Cortex of kidney (tissue), 1 donor: ENCODE measurements at places on chromosomes 2 and 18.
A peak's percentile ranks its signal among the peaks of the same experiment; 100 is the strongest.

DNA sequence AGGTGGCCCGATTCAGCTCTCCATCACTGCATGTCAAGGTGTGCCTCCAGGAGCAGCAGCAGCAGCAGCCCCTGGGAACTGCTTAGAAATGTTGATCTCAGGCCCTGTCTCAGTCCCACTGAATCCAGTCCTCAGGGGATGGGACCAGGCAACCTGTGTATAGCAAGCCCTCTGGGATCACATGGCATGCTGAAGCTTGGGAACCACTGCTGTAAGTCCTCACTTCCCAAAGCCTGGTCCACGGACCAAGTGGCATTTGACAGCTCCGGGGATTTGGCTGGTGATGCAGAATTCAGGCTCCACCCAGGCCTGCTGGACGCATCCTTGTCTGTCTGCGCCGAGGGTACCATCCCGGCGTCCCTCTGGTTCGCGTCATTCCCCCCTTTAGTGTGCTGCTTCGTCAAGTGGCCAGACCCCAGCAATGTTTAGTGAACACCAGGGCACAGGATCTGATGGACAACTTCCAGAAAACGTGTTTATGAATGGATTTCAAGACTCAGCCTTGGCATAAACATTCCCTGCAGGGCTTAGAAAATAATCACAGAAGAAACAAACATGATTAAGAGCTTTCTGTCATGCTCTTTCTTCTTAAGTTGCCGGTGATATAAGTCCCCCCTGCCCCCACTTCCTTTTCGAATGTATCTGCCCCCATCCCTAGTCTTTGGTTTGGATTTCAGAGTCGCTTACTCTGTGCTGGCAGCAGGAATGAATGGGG is 234.0 kb downstream of the GBX2 start:
- no peak for DNase-seq

GRCh38 chr2:149329489-149330126 is 779 bp upstream of the LYPD6 start:
- no peak for DNase-seq

GRCh38 chr2:65067806-65068553 is 11.8 kb downstream of the CEP68 start:
- no peak for DNase-seq

GRCh38 chr2:51420511-51420910 is 388.6 kb upstream of the NRXN1 start:
- no peak for DNase-seq

DNA sequence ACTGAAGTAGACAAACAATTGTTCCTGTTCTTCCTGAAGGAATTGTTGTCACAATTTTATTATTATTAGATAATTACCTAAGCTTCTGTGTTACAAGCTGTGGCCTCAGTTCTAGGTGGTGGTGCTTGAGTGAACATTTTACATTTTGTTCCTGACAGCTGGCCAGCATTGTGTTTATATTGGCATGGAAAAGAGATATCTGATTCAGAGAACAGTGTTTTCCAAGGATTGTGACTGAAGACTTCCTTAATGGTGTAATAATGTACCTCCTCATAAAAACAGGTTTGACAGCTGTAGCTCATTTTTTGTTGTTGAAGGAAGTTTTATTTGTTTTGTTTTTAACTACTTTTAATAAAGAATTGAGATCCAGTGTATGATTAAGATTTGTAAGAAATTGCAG is 95.2 kb downstream of the EPB41L5 start:
- DNase-seq = no peak

DNA sequence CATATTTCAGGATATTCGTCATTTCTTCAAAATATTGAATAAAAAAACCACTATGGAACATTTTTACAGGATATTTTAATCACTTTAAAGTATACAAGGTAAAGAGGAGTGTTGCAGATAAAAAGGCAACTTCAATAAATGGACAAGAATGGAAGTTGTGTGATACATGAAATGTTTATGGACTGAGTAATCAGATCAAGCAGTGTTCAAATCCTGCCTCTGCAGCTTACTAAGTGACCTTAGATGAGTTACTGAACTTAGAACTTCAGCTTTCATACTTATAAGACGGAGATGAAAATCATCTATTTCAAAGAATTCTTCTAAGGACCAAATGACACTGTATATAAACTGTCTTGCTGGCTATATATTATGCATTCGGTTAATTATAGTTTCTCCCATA is 87.2 kb downstream of the LNPK start:
- no peak for DNase-seq

GRCh38 chr2:2887772-2888387 is 489.7 kb downstream of the EIPR1 start:
- no peak for DNase-seq

GRCh38 chr2:162890690-162891311 is 52.2 kb upstream of the KCNH7 start:
- DNase-seq = no peak

DNA sequence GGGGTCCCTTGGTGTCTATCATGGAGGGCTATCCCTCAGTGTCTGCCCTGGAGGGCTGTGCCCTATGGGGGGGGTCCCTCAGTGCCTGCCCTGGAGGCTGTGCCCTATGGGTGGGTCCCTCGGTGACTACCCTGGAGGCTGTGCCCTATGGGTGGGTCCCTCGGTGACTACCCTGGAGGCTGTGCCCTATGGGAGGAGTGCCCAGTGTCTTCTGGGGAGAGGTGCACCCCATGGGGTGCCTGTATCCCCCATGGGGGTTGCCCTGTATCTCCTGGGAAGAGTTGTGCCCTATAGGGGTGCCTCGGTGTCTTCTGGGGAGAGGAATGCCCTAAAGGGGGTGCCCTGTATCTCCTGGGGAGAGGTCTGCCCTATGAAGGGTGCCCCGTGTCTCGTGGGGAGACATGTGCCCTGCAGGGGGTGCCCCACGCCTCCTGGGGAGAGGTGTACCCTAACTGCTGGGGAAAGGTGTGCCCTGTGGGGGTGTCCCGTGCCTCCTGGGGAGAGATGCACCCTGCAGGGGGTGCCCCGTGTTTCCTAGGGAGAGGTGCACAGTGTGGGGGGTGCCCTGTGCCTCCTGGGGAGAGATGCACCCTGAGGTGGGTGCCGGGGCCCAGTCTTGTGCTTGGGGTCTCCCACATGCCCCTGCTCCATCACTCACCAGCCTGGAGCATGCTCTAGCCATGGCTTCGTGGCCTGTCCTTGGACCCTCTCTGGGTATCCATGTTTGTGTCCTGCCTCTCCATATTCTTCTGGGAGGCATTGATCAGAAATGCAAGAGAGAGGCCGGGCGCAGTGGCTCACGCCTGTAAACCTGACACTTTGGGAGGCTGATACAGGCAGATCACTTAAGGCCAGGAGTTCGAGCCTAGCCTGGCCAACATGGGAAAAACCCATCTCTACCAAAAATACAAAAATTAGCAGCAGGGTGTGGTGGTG is 215.6 kb downstream of the HDAC4 start:
- DNase-seq = no peak

DNA sequence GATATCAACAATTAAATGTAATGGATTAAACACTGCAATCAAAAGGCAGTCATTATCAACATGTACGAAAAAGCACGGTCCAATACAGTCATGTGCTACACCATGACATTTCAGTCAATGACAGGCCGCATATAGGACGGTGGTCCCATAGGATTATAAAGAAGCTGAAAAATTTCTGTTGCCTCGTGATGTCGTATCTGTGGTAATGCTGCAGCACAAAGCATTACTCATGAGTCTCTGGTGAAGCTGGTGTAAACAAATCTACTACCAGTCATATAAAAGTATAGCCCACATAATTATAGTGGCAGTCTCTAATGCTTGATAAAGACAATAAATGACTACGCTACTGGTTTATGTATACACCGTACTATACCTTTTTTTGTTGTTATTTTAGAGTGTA is 58.4 kb downstream of the RABL2A start:
- DNase-seq = no peak

GRCh38 chr2:226338825-226339224 is 460.8 kb downstream of the IRS1 start:
- no peak for DNase-seq

GRCh38 chr18:74533666-74534065 is 634 bp upstream of the CNDP1 start:
- DNase-seq = no peak

GRCh38 chr2:10905862-10906143 is 5.9 kb upstream of the KCNF1 start:
- no peak for DNase-seq

GRCh38 chr2:143132355-143132754 is 3.1 kb downstream of the ARHGAP15 start:
- DNase-seq = no peak

GRCh38 chr18:45670281-45670962 is 53.6 kb upstream of the SLC14A1 start:
- DNase-seq = no peak

DNA sequence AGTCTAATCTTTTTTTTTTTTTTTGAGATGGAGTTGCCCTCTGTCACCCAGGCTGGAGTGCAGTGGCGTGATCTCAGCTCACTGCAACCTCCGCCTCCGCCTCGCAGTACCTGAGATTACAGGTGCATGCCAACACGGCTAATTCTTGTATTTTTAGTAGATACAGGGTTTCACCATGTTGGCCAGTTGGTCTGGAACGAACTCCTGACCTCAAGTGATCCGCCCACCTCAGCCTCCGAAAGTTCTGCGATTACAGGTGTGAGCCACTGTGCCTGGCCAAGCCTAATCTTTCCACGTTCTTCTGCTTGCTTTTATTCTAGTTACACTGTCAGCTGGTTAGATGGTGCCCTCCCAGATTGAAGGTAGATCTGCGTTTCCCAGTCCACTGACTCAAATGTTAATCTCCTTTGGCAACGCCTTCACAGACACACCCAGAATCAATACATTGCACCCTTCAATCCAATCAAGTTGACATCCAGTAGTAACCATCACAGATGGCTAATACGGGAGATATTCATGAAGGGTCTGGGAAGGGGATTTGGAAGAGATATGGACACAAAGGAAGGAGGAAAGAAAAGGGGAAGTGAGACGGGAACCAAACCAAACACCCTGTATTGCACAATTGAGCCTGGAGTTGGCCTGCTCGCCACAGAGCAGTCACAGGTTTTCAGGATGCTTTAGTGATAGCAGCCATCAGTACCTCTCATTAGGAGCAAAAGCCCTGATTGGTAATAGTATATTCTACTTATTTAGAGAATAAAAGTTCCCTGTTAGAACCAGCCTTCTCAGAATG is 229.8 kb downstream of the PIK3C3 start:
- DNase-seq = no peak

DNA sequence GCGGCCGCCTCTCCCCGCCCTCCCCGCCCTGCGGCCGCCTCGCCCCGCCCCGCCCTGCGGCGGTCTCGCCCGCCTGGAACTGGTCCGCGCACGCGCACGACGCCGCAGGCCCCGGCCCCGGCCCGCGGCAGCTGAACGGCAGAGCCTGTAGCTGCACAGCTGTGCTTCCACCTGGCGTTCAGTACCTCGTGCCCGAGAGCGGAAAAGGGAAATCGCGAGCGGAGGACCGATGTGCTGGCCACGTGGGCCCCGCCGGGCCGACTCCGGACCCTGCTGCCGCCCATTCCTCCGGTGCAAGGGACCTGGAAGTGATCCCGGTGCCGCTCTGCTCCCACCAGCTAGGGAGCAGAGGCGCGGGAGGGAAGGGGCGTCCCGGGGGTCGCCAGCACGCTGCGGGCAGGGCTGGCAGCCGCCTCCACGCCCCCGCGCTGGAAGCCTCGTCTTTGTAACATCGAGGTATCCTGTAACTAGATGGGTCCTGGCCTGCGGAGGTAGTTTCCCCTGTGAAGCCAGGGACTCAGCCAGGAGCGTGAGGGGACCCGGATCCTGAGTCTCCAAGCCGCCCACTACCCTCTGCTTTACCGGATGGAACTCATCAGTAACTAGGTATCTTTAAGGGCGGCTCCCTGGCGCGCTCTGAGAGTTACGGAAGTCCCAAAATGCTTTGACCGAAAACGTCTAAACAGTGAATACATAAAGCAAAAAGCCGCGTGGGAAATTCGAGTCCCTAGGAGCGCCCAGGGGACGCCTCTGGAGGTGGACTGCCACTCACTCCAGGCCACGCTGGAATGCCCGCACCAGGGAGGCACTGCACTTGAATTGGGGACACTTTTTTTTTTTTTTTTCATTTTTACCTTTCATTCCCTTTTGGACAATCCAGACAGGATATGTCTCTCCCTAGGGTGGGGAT is 704 bp upstream of the ODC1 start:
- peak; percentile 49 for DNase-seq

GRCh38 chr2:231680285-231680991 is 27.9 kb upstream of the PTMA start:
- no peak for DNase-seq

GRCh38 chr18:35804377-35804776 is 168.1 kb upstream of the RMP24 start:
- no peak for DNase-seq

DNA sequence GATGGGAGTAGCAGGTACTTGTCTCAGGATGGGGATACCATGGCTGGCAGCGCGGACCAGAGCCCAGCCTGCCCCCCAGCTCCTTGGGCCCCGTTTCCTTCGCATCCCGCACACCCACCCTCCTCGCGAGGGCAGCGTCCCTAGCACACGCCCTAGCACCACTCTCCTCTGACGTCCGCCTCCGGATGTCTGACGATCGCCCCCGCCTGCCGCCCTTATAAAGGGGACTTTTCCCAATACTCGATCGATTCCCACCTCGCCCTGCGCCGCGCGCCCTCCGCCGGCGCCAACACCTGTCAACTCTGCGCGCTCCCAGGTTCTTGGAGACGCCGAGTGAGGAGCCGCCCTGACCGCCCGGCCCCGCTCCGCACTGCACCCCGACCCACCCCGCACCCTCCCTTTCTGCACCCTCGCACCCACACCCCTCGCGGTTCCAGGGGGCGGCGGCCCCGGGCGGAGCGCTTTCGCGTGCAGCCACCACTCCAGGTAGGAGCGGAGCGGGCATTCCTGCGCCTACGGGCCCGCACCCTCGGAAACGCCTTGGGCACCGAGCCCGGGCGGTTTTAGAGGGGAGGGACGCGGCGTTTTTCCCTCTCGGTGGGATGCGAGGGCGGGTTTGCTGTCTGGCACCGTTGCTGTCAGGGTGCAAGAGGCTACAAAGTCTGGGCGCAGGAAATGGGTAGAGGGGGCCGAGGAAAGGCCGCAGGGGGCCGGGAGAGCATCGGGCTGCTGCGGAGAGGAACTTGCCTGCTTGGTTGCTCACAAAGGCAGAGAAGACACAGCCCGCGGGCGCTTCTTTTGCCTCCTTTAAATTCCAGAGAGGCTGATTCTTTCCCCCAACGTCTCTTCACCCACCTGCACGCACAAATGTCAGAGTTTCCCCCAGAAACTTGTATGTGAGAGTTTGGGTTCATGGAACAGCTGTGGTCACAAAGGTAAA is at the start of gene SLC5A7:
Gene SLC5A7, plus strand, starts transcription at position 247 of the 940 bp plus-strand sequence. CDS start 1,632 bp downstream, outside the sequence.
- DNase-seq = no peak

GRCh38 chr2:144161061-144161460 is 358.9 kb downstream of the ZEB2 start:
- DNase-seq = no peak

GRCh38 chr2:160974803-160975202 is 185.4 kb upstream of the TANK start:
- no peak for DNase-seq

DNA sequence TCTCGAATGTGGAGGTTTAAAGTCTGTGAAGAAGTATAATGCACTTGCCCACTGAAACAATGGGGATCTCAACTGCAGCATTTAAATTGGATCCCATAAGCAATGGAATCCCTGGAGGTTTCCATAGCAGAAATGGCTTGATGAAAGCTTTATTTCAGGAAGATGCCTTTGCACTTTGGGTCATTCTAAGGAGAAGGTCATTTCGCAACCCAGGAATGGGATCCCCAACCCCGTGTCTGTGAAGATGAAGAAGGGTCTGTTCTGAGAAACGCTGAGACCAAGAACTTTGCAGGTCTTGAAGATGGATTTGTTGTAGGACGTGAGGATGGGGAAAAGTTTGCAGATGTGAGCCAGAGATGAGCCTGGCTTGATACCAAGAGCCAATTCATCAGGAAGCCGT is 1.8 kb upstream of the KCNG3 start:
- no peak for DNase-seq
